ENCODE measurements at places on chromosomes 3 and 15.

GRCh38 chr15:77224352-77224751, 153.4 kb upstream of the TSPAN3 start:
- no peaks in the 10 kb centered on the region for H3K36me3 ChIP-seq
- H3K4me1 ChIP-seq: no peaks in the 10 kb centered on the region
- H3K27me3 ChIP-seq: no peaks in the 10 kb centered on the region
- H3K27ac ChIP-seq: no peak overlapping the region
- no peak overlapping the region for H3K4me3 ChIP-seq

DNA sequence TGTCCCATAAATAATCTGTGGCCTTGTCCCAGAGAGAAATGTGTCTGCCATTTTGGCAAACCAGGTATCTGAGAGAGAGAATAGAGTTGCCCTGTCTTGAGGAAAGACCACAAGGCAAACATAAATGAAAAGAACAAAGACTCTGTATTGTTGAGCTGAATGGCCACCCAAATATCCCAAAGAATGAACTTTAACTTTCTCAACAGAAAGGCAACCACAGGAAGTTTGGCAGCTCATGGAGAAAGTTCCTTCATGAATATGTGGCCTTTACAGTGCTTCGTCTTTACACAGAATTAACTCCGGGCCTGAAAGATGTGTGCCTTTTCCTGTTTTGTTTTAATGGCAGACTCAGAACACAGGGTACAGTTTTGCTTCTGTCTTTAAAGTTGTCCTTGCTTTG, 41.4 kb upstream of the THBS1 start:
- H3K4me1 ChIP-seq: no peaks in the 10 kb centered on the region
- no peak overlapping the region for H3K4me3 ChIP-seq
- H3K27ac ChIP-seq: no peak overlapping the region
- no peaks in the 10 kb centered on the region for H3K36me3 ChIP-seq
- no peaks in the 10 kb centered on the region for H3K27me3 ChIP-seq

DNA sequence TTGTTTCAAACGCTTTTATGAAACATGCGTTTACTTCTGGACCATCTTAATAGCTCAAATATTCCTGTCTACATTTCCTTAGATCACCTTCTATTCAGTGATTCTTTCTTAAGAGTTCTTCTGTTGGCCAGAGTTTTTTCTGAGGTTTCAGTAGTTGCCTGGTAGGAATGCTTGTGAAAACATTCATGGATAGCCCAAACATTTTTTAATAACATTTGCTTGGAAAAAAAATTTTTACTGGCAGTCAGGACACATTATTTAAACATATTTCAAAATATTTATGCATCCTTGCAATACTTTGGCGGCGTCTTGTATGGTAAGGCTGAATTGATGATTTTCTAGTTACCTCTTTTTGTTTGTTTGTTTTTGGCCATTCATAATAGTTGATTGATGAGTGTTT, 47.4 kb upstream of the ZBTB20 start:
- no peaks in the 10 kb centered on the region for H3K4me1 ChIP-seq
- no peak for DNase-seq
- H3K36me3 ChIP-seq: no peaks in the 10 kb centered on the region
- no peaks in the 10 kb centered on the region for H3K27me3 ChIP-seq
- no peak overlapping the region for H3K27ac ChIP-seq
- no peak overlapping the region for H3K4me3 ChIP-seq

DNA sequence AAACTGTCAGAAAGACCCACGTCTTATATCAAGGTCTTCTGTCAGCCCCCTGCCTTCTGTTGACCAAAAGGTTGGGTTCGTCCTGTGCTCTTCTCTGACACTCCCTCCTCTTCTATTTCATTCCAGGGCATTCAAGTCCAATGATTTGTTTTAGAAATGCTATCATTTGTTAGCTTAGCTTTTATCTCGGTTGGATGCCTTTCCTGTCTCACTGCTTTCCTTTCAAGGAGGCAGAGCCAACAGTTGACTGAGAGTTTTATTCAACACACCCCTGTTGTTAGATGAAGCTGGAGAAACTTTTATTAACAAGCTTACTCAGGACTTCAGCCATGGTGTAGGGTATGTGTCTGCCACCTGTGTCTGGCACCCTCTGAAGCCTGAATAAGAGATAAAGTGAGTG, 112.0 kb upstream of the SLC7A14 start:
- peaks cover 2% of the 10 kb centered on the region for H3K27me3 ChIP-seq
- DNase-seq: no peak
- H3K27ac ChIP-seq: no peak overlapping the region
- H3K4me3 ChIP-seq: no peak overlapping the region
- H3K4me1 ChIP-seq: no peaks in the 10 kb centered on the region

- H3K27me3 ChIP-seq: peaks cover 3% of the 10 kb centered on the region
- H3K4me3 ChIP-seq: no peak overlapping the region
- no peak overlapping the region for H3K27ac ChIP-seq
- no peaks in the 10 kb centered on the region for H3K4me1 ChIP-seq
- DNase-seq: no peak
- no peaks in the 10 kb centered on the region for H3K36me3 ChIP-seq
Observed at GRCh38 chr15:88704791-88705768, 66.3 kb downstream of the ISG20 start.

- no peak overlapping the region for H3K4me3 ChIP-seq
- no peaks in the 10 kb centered on the region for H3K36me3 ChIP-seq
- no peaks in the 10 kb centered on the region for H3K27me3 ChIP-seq
- no peak for DNase-seq
- no peaks in the 10 kb centered on the region for H3K4me1 ChIP-seq
Observed at GRCh38 chr3:185900228-185900627, 37.6 kb downstream of the TRA2B start.

GRCh38 chr3:30042274-30042859, 564.0 kb upstream of the TGFBR2 start:
- no peaks in the 10 kb centered on the region for H3K36me3 ChIP-seq
- no peaks in the 10 kb centered on the region for H3K4me1 ChIP-seq
- no peak overlapping the region for H3K4me3 ChIP-seq
- H3K27me3 ChIP-seq: no peaks in the 10 kb centered on the region

DNA sequence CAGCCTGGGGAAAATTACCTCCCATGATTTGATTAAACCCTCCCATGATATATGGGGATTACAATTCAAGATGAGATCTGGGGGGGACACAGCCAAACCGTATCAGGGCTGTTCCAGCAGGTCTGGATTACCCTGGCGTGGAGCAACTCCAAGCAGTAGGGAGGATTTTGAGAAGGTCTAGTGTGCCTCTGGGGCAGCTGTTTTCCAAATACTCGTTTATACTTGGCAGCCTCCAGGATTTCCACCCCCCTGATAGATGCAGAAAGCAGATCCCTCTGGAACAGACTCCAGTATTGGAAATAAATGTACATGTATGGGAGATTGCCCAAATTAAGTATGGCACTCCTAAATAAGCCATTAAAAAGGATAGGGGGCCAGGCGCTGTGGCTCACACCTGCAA, 7.7 kb upstream of the IRAK2 start:
- no peaks in the 10 kb centered on the region for H3K27me3 ChIP-seq
- no peaks in the 10 kb centered on the region for H3K36me3 ChIP-seq
- DNase-seq: no peak

GRCh38 chr3:65401359-65402305, 637.1 kb downstream of the MAGI1 start:
- DNase-seq: no peak
- no peaks in the 10 kb centered on the region for H3K27me3 ChIP-seq
- H3K4me3 ChIP-seq: no peak overlapping the region
- no peaks in the 10 kb centered on the region for H3K4me1 ChIP-seq

DNA sequence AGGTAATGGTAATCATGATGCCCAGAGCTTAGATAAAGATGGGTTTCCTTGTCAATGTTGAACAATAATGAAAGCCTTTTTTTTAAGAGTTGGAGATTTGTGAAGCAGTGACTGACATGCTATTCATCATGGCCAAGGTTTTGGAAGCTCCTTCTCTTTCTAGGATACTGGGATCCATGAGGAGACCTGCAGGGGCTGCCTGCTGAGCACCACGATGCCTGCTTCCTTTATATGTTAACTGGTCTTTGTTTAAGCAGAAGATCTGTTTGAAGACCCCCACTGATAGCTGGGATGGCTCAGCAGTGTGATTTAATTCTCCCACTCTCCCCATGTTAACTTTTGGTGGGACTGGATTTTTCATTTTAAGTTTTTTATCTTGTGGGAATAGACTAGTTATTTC, 15.8 kb downstream of the RBP1 start:
- no peaks in the 10 kb centered on the region for H3K36me3 ChIP-seq
- no peak for DNase-seq
- H3K4me1 ChIP-seq: no peaks in the 10 kb centered on the region
- no peak overlapping the region for H3K4me3 ChIP-seq

- no peak overlapping the region for H3K4me3 ChIP-seq
- DNase-seq: no peak
- H3K27me3 ChIP-seq: no peaks in the 10 kb centered on the region
- no peaks in the 10 kb centered on the region for H3K36me3 ChIP-seq
Observed at GRCh38 chr15:33608714-33609113, 297.9 kb downstream of the RYR3 start.

DNA sequence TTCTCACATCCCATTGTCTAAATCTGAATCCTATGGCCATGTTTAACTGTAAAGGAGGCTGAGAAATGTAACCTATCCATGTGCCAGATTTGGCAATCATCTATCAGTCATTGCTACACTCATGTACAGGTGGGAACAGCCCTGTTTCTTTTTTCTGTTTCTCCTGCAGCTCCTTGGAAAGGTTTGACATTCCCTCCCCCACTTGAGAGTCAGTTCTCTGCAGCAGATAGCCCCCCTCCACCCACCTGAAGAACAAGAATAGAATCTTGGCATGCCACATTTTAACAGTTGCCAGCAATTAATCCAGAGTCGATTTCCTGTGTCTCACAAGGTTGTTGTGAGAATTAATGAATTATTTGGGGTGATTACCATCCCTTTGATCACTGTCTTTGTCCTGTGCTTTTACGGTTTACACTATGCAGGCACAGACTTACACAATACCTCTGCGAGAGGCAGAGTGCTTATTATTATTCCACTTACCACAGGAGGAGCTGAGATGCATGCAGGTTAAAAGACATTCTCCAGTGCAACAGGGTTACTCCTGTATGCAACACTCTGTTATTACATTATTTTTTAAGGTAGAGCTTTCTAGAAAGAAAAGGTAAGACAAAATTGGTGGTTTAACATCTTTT, 351.0 kb upstream of the THRB start:
- H3K4me1 ChIP-seq: no peaks in the 10 kb centered on the region
- H3K36me3 ChIP-seq: no peaks in the 10 kb centered on the region
- no peak overlapping the region for H3K4me3 ChIP-seq
- no peak overlapping the region for H3K27ac ChIP-seq

DNA sequence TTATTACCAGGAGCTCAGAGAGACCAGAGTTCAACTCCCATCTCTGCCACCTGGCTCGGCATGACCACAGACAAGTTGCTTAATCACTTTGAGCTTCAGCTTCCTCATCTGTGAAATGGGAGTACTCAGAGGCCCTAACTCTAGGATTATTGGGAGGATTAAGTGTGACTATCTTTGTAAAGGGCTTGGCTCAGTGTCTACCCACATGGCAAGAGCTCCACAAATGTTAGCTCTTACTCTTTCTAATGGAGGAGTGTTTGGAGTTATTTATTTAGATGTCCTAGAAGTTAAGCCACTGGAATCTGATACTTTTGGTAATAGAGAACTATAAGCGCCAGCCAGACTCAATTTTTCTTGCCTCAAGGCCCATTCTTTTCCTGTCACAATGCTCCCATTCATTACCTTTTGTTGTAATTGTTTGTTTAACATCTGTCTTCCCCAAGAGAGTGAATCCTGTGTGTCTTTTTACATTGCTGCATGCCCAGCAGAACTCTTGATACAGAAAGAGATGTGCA, 12.3 kb upstream of the LMCD1 start:
- H3K27ac ChIP-seq: no peak overlapping the region
- no peak for DNase-seq
- no peaks in the 10 kb centered on the region for H3K4me1 ChIP-seq

GRCh38 chr15:69762373-69763148, 309.9 kb downstream of the RPLP1 start:
- no peaks in the 10 kb centered on the region for H3K36me3 ChIP-seq
- peaks cover 25% of the 10 kb centered on the region for H3K4me1 ChIP-seq
- no peak overlapping the region for H3K27ac ChIP-seq
- DNase-seq: no peak
- no peak overlapping the region for H3K4me3 ChIP-seq

- no peaks in the 10 kb centered on the region for H3K4me1 ChIP-seq
- H3K27me3 ChIP-seq: no peaks in the 10 kb centered on the region
- peaks cover 32% of the 10 kb centered on the region for H3K36me3 ChIP-seq
- no peak overlapping the region for H3K4me3 ChIP-seq
Observed at GRCh38 chr3:41237907-41238306, 38.6 kb downstream of the CTNNB1 start.

GRCh38 chr15:31390029-31390428, 63.4 kb downstream of the KLF13 start:
- H3K4me3 ChIP-seq: no peak overlapping the region
- H3K4me1 ChIP-seq: peaks cover 2% of the 10 kb centered on the region
- no peaks in the 10 kb centered on the region for H3K36me3 ChIP-seq
- DNase-seq: no peak
- H3K27ac ChIP-seq: no peak overlapping the region

DNA sequence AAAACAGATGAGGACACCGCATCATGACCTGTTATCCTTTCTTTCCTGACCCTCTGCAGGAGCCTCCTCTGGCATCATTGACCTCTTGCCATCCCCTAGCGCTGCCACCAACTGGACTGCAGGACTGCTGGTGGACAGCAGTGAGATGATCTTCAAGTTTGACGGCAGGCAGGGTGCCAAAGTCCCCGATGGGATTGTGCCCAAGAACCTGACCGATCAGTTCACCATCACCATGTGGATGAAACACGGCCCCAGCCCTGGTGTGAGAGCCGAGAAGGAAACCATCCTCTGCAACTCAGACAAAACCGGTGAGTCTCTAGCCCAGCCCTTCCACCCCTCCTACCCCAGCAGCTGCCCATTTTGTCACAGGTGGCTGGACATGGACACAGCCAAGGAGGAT, 218.4 kb upstream of the TRIM42 start:
- 0 out of 2 replicates have a peak, but pooled peaks cover 3% of the 10 kb centered on the region for H3K27me3 ChIP-seq
- DNase-seq: no peak
- H3K4me1 ChIP-seq: no peaks in the 10 kb centered on the region
- H3K4me3 ChIP-seq: no peak overlapping the region
- H3K27ac ChIP-seq: no peak overlapping the region
- H3K36me3 ChIP-seq: no peaks in the 10 kb centered on the region

DNA sequence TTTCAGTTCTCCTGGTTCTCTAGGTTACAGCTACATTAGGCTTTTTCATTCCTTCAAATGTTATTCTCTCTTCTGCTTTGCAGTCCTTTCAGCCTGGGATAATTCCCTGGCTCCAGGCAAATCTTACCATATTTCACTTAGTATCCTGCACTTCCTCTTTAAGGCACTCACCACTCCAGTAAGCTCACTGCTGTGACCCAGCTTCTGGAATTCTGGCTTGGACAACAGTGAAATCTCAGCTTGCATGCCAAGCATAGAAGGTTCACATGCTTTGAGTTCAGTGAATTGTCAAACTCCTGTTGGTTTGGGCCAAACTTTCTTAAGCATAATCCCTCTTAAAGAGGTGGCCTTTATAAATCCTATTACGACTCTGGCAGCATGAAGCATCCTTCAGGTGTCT, 69.4 kb downstream of the SCN10A start:
- H3K4me1 ChIP-seq: no peaks in the 10 kb centered on the region
- DNase-seq: no peak
- H3K27ac ChIP-seq: no peak overlapping the region
- H3K36me3 ChIP-seq: no peaks in the 10 kb centered on the region
- H3K27me3 ChIP-seq: peaks cover 3% of the 10 kb centered on the region
